MV-4-11 (cell line): ENCODE measurements at places on chromosomes 2 and 18.
A peak's percentile ranks its signal among the peaks of the same experiment; 100 is the strongest.

GRCh38 chr2:72619626-72620025 is 206.2 kb downstream of the EXOC6B start:
- DNase-seq, result no peak

GRCh38 chr18:21484851-21485636 is 115.5 kb downstream of the ESCO1 start:
- peak; percentile 64 for DNase-seq

DNA sequence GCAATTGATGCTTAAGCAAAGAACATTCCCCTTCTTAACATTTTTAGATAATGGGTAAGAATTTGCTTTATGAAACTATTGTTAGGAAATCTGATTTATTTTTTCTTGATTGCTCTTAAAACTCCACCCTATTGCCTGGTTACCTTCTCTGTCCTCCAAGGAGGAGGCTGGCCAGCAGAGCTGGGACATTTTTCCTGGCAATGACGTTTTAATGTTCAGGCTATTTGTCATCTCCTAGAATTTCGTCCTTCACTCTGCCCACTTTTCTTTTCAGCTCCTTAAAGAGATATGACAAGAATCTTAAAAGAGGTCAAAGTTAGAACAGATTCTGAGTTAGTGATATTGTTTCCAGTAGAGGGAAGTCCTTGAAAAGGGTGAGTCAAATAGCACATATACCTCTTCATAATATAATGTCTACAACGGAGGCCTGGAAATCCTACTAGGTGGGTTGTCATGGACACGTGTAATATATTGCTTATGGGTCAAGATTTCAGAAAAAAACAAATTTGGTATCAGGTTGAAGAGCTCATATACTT is 141.0 kb downstream of the CMPK2 start:
- DNase-seq, result no peak

- DNase-seq, result no peak
These were observed 143.5 kb downstream of the CELF4 start for GRCh38 chr18:37422116-37422515.

GRCh38 chr2:42795841-42796301 is 3.5 kb upstream of the HAAO start:
- no peak for DNase-seq

DNA sequence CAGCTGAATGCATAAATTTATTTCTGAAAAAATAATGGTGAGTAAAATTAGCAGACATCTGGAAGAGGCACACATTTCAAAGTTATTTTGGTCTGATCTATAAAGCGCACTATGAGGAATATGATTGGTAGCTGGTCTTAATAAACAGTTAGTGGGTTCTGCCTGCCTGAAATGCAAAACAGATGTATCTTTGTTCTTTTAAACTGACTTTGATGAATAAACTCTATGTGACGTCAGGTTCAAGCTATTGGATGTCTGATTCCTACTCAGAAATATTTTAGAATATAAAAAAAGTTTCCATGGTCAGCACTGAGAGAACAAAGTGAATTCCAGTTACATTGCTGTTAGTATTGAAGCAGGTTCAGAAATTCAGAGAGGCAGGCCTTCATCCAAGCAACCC is 136.4 kb downstream of the TPGS2 start:
- no peak for DNase-seq

DNA sequence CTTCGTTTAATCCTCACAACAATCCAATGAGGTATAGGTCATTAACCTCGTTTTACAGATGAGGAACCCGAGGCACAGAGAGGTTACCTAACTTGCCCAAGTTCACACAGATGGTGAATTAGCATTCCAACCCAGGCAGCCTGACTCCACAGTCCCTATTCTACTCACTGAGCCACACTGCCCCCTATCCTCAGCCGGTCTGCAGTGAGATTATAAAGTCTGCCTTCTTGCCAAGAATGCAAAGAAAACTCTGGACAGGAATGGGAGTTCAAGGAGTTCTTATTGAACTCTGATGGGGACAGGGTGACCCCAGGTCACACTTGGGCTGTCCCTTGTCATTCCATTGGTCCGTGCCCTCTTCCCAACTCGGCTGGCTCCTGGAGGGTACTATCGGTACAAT is 118.1 kb upstream of the MSH6 start:
- DNase-seq, result no peak

- DNase-seq, result no peak
These were observed 240.5 kb upstream of the MYT1L start for GRCh38 chr2:2571301-2572150.

DNA sequence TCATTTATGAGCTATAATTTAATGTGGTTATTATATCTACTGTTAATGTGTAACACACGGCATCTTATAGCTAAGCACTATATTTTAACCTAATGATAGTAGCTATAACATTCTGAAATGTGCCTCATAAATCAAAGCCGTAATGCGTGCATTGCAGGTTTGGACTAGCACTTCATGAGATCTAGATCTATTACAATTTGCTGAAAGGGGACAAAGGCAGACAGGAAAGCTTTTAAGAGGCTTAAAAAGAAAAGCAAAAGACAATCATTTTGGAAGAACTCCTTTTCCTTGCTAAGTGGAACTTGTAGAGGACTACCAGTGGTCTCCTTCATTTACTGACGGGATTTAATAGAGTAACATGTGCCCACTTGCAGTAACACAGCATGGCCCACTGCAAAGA is 213.1 kb downstream of the NBAS start:
- no peak for DNase-seq

GRCh38 chr2:159694500-159695040 is 17.7 kb upstream of the MARCHF7 start:
- peak; percentile 27 for DNase-seq

- DNase-seq, result no peak
These were observed 49.1 kb downstream of the CCDC85A start for GRCh38 chr2:56232912-56233311.

- DNase-seq, result no peak
These were observed 11.7 kb upstream of the MYO1B start for GRCh38 chr2:191233533-191233932.

- DNase-seq, result peak; percentile 53
These were observed 2.8 kb downstream of the KYNU start for GRCh38 chr2:142880279-142880678.

DNA sequence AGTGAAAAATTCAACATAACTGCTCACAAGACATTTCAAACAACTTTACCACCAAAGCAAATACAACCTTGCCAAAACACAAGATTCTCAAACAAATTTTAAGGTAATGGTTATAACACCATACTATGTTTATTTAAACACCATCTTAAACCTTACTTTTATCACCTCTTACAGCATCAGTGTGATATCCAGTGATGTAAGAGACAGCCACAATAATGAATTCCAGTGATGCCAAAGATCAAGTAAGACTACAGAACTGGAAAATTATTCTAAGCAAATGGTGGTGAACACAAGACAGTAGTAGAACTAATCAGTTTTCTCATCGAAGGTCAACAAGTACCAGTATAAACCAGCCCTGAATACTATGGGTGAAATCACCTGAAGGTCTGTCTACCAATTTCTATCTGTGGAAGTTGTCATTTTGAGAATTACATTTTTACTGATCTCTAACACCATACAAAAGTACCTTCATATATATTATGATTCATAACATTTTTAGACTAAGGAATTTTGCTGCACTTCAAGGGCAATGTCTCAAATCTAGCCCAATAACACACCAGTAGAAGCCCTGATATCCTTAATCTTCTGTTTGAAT is 146.2 kb downstream of the RBMS1 start:
- no peak for DNase-seq

- DNase-seq, result no peak
These were observed 52.9 kb upstream of the FSHR start for GRCh38 chr2:49207204-49207603.

GRCh38 chr2:63654959-63655358 is 66.2 kb downstream of the MDH1 start:
- DNase-seq, result peak; percentile 35

GRCh38 chr2:191646163-191646902 is 31.6 kb upstream of the NABP1 start:
- DNase-seq, result no peak
